Smooth muscle cell of the brain vasculature (primary cell): ENCODE measurements at places on chromosomes 11 and 22.

GRCh38 chr11:22903782-22904181, 43.5 kb upstream of the CCDC179 start:
- no peak for DNase-seq

GRCh38 chr11:111663820-111664219, 61.6 kb downstream of the SIK2 start:
- no peak for DNase-seq

GRCh38 chr11:45518141-45518832, 147.1 kb downstream of the CHST1 start:
- no peak for DNase-seq

DNA sequence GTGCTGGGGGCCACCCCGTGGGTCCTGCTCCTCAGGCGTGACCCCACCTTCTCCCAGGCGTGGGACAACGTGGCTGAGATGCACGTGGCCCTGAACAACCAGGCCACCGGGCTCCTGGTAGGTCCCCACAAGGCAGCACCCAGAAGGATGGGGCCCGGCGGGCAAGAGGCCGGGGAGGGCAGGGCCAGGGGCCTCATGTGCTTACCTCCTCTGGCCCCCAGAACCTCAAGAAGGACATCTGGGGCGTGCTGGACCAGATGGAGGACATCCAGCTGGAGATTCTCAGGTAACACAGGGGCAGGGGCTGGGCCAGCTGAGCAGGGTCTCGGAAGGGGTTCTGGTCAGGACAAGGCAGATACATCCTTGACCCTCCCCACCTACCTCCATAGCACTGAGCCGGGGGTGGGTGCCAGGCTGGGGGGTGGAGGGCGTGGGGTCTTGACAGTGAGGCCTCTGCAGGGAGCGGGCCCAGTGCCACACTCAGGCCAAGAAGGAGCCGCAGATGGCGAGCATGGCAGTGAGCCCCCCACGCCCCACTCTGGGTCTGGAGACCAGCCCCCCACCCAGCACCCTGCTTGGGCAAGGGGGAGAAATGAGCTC, 186.3 kb downstream of the IGLL1 start:
- no peak for DNase-seq

DNA sequence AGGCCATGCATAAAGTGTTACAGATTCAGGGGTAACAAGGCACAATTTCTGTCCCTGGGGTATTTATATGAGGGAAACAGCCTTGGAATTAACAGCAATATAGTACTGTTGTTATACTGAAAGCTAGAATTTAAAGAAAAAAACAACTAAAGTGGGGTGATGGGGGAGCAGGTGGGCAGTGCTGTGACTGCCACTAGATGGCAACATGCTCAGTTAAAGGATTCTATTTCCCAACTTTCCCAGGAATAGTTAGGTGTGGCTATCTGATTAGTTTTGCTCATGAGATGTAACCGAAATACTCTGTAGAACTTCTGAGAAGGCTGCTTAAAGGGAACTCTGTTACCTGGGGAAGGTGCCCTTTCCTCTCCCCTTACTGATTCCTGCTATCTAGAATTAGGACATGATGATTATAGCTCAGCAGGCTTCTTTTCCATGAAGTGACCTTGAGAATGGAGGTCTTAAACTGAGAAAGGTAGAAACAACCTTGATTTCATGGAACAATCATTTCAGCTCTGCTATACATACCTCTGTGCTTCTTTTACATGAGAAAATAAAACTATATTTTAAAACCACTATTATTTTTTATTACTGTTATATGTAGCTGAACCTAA, 102.6 kb downstream of the RELT start:
- no peak for DNase-seq

- no peak for DNase-seq
These were observed 45.7 kb downstream of the PACS1 start for GRCh38 chr11:66115638-66116301.

GRCh38 chr11:104159356-104159755, 4.6 kb downstream of the PDGFD start:
- DNase-seq: no peak

- DNase-seq: no peak
These were observed 246.1 kb upstream of the CHORDC1 start for GRCh38 chr11:90468923-90469322.

GRCh38 chr11:17608821-17609220, 61.8 kb downstream of the OTOG start:
- DNase-seq: no peak

DNA sequence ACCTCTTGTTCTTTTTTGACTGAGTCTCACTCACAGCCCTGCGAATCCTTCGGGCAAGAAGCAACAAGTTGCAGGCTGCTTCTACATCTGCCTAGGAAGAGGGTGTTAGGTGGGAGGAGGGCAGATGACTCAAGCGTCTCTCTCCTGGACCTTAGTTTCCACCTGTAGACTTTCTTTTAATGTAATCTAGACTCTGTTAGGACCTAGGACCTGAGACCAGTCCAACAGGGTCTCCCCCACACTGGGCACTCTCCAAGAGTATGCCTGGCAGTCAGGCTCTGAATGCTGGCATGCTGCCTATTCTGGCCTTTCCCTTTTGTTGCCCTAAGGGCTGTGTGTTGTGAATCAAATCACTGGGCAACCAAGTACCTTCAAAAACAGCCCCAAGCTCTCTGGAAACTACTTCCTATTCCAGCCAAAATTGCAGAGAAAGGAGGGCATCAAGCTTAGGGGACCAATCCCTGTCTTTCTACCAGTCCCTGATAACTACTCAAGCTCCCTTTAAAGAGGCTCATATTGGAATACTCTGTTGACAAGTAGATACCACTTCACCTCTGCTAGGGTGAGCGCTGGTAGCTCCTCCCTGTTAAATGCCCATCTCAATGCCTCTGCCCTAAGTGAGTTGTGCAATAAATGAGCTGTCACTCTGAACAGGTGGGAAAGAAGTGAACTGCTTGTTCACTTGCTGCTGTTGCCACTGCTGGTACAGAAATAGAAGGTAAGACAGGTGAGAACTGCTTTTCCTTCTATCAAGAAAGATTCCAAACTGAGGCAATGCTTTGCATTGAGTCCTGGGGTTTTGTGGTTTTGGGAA, at the start of gene BBOX1:
Gene BBOX1, plus strand, starts transcription at position 514 of the 814 bp plus-strand sequence. CDS start 14,616 bp downstream, outside the sequence.
- DNase-seq: no peak

GRCh38 chr22:37848587-37849088, 581 bp upstream of the EIF3L start:
- DNase-seq: no peak

- DNase-seq: no peak
These were observed 712 bp downstream of the CERK start for GRCh38 chr22:46737105-46737975.

DNA sequence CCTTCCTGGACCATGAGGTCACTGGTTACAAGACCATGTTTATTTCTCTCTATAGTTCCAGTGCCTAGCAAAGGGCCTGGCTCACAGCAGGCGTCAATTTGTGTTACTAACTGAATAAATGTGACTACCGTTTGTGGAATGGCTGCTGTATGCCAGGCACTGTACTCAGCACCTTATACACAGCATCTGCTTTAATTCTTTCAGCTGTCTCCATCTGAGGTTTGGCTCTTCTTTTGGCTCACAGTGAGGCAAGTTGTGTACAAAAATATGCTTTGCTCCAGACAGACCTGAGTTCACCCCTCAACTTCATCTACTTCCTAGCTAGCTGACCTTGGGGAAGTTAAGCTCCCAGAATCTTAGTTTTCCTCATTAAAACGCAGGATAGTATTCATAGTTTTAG, 75.3 kb upstream of the PHOX2A start:
- no peak for DNase-seq

- no peak for DNase-seq
These were observed 41.0 kb upstream of the AQP11 start for GRCh38 chr11:77548552-77549445.

GRCh38 chr11:122248131-122248530, 132.1 kb upstream of the BLID start:
- no peak for DNase-seq

DNA sequence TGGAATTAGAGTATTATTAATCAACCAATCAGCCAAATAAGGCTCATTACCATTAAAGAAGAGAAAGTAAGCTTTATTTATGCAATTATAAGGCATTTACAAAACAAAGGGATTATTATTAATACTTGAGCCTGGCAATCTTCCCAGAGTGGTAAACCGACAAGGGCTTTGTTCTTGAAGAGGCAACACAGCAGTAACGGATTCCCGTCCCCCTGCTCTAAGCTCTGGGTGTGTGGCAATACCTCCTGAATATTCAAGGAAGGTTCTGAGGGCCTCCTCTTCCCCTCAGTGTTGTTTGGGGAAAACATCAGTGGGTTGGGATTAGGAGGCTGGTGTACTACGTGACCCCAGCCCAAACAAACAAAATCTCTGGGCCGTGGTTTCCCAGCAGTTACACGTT, 176.5 kb downstream of the TENM4 start:
- DNase-seq: no peak

DNA sequence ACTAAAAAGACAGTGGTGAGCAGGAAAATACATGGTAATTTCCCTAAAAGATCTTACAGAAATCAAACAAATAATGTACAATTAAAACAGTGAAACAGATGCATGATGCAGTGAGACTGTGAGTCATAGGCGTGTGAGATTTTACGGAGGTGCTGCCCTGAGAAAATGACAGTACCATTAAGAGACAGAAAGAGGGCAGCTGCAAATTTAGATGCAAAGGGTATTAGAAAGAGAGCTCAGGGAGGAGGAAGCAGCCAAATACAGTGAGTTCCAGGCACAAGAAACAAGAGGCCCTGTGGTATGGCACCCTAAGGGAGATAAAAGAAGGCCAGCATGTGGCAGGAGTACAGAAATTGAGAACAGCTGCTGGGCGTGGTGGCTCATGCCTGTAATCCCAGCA, 88.5 kb upstream of the FIBIN start:
- no peak for DNase-seq

DNA sequence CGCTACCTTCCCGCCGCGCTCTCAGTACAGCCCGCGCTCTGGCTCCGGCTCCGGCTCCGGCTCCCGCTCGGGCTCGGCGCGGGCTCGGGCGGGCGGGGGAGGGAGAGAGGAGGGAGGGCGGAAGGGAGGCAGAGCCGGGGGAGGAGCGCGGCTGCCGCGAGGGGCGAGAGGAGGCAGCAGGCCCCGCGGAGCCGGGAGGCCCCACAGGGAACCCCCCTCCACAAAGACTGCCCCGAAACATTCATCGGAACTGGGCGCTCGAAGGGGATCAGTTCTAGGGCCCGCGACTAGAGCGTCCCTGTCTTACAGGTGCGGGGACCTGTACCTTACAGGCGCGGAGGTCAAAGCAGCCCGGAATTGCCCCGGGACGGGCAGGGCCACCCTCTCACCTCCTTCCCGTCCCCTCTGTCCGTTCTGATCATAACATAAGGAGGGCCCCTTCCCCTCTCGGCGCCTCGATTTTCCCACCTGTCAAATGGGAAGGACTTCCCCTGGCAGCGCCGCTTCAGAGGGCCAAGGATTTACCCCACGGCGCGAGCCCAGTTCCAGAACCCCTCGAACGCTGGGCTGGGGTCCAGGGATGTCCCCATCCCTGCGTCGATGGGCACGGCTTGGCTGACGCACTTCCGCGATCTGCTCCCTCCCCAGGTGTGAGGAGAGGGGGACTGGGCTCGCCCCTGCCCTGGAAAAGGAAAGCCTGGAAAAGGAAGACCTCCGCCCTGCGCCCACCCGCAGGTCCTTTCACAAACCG, at the start of gene SHISA8:
Gene SHISA8, minus strand, starts transcription at position 40 of the 751 bp plus-strand sequence. CDS start 407 bp downstream, outside the sequence.
- no peak for DNase-seq

DNA sequence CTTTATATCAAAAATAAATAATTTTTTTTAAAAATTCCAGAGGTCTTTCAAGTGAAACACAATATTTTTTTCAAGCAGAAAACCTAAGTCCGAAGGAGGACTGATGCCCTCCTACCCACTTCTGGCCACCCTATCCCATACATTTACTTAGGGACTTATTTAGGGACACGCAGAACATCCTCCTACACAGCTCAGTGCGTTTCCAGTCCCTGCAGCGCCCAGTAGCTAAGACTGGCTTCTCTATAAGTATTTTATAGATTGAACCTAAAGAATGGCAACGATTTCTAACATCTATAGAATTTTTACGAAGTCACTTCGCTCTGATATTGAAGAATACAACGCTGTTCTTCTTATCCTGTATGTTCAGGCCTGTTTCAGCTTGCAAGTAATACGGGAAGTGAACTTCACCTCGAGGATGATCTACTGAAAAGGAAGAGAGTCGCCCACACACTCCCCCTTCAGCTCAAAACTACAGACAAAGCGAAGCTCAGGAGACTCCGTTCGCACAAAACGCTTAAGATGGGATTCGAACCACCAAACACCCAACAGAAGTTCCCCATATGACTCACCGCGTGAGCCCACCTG, 328 bp downstream of the CHEK2 start:
- no peak for DNase-seq

- DNase-seq: no peak
These were observed 1.7 kb upstream of the SPI1 start for GRCh38 chr11:47380078-47380477.

DNA sequence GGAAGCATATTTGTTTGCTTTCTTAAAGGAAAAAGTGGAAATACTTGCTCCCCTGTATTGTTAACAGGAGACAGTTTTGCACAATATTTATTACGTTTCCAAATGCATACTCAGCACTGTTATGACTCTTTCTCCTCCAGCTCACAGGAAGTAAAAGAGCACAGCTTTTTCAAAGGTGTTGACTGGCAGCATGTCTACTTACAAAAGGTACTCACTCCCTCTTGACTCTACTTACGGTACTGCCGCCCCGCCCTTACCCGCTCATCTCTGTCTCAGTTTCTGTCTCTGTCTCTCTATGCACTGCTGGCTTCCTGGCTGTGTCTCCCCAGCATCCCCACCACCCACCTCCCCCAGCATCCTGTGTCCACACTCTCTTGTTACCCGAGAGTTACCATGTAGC, 32.2 kb upstream of the MYO18B start:
- no peak for DNase-seq

GRCh38 chr11:110253525-110253924, 42.9 kb downstream of the RDX start:
- DNase-seq: no peak

- DNase-seq: no peak
These were observed 192.7 kb downstream of the BUD13 start for GRCh38 chr11:116579857-116580727.

- no peak for DNase-seq
These were observed 29.8 kb downstream of the TEAD1 start for GRCh38 chr11:12704049-12704448.

DNA sequence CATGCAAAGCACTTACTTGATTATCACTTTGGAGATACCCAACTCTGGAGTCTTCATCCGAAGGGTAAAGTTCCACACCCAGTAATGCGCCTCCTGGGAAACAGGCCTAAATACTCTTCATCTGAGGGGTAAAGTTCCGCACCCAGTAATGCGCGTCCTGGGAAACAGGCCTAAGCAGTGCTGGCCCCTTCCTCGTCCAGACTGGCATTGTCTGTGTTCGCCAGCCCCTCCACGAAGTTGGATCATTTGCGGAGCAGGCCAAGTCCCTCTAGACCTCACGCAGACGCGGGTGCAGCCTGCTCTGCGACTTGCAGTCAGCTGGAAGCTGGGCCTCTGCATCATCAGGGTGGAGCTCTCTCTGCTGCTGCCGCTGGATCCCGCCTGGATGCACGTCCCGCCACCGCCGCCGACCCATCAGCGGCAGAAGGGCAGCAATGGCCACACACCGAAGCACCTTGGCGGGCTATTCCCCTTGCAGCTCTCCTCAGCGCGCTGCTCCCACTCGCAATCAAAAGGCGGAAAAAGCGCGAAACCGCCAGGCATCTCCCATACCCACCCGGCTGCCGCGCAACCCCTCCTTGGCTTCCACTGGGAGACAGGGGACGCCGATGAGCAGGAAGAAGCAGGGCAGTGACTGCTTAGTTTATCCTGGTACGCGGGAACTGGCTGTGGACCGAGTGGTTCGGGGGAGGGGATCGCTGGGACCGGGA, 34.1 kb upstream of the GLYATL1 start:
- no peak for DNase-seq
